Vagina (tissue), 2 donors: ENCODE measurements at places on chromosomes 6 and 20.

- no peak for DNase-seq
These were observed 15.5 kb upstream of the CLDN20 start for GRCh38 chr6:155248008-155249001.

DNA sequence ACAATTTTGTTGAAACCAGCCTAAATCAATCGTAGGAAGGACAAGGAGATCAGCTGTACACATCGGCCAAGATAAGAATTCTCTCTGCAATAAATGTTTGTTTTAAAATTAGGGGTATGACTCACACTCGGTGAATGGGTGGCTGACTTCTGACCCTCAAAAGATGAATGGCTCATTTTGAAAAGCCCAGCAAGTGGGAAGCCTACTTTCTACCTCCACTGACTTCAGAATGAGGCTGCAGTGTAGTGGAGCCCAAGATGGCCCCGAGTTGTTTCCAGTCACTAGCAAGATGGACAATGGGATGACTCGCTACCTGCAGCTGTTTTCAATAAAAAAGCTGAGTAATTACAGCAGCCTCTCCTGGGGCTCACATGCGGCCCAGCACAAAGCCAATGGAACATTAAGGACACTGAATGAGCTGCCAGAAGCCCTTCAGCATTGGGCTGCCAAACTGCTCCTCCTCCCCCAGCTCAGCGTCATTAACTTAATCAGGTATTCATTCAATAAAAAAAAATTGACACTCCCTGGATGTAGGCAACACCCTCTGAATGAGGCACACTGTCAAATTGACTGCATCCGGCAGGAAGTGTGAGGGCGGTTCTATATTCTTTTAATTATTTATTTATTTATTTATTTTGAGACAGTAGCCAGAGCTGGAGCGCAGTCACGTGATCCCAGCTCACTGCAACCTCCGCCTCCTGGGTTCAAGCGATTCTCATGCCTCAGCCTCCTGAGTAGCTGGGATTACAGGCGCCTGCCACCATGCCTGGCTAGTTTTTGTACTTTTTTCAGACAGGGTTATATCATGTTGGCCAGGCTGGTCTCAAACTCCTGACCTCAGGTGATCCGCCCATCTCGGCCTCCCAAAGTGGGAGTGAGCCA lies 107.3 kb downstream of the GMPR start:
- DNase-seq, result no peak

DNA sequence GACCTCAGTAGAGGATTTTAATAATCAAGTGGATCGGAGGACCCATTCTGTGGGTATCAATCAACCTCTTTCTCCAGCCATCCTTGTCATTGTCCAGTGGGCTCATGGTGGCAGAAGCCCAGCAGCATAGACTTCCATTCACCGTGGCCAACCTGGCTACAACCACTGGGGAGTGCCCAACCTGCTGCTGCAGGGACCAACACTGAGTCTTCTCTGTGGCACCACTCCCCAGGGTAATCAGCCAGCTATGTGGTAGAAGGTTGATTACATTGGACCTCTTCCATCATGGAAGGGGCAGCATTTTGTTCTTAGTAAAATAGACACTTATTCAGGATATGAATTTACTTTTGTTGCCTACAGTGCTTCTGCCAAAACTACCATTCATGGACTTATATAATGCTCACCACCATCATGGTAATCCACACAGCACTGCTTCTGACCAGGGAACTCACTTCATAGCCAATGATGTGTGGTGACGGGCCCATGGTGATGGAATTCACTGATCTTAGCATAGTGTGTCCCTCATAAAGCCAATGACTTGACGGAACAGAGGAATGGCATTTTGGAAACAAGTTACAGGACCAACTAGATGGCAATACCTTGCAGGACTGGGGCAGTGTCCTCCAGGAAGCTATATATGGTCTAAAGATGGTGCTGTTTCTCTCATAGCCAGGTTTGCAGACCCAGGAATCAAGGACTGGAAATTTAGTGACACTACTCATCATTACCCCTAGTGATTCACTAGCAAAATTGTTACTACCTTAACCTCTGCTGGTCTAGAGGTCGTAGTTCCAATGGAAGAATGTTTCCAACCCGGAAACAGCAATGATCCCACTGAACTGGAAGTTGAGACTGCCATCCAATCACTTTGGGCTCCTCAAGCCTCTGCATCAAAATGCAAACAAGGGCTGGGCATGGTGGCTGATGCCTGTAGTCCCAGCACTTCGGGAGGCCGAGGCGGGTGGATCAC lies 7.6 kb downstream of the CD24 start:
- no peak for DNase-seq

DNA sequence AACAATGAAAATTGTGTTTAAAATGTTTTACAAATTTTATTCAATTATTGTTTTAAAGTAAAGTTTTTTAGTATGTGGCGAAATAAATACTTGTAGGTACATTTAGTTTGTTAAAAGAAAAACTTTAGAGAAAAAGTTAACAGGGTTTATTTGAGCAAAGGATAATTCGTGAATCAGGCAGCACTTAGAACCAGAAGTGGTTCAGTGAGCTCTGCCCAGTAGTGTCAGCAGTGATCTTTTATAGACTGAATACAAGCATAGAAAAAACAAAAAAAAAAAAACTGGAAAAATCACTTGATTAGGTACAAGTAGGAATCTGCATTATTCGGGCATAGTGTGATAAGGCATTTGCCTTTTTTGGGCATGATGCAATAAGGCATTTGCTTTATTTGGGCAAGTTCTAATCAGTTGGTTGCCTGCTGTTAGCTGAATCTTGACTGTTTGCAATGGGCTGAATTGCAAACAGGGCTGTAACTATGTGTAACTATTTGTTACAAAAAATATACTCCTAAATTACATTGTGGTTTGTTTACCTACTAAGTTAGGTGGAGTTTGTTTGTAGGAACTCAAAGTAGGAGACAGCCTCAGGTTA lies 122.9 kb upstream of the MMS22L start:
- no peak for DNase-seq

DNA sequence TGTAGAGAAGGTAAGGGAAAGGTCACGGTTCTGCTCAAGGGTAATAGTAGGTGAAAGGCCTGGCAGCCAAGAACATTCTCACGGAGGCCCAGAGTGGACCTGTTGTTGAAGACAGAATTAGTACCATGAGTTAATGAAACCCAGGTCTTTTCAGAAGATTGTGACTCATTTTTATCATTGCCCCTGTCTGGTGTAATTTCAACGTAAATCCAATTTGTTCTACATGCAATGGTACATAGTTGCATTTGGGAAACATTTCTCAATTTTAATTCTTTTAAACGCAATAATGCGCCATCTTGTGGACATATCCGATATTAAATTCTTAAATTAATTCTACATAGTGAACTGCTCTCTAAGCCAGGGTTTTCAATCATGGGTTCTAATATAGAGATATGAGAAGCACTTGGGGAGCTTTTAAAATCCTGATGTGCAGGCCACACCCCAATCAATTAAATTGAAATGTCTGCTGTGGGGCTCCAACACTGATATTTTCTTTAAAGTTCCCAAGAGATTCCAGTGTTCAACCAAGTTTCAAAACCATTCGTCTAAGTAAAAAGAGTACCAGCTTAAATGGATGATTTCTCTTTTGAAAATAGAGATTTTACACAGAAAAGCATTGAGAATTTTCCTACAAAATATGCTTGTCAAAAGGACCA lies 257.4 kb downstream of the PLCB1 start:
- no peak for DNase-seq

- no peak for DNase-seq
These were observed 711.3 kb upstream of the GJE1 start for GRCh38 chr6:141421378-141421777.

GRCh38 chr6:117298941-117299340 lies 33.6 kb downstream of the VGLL2 start:
- DNase-seq, result no peak

DNA sequence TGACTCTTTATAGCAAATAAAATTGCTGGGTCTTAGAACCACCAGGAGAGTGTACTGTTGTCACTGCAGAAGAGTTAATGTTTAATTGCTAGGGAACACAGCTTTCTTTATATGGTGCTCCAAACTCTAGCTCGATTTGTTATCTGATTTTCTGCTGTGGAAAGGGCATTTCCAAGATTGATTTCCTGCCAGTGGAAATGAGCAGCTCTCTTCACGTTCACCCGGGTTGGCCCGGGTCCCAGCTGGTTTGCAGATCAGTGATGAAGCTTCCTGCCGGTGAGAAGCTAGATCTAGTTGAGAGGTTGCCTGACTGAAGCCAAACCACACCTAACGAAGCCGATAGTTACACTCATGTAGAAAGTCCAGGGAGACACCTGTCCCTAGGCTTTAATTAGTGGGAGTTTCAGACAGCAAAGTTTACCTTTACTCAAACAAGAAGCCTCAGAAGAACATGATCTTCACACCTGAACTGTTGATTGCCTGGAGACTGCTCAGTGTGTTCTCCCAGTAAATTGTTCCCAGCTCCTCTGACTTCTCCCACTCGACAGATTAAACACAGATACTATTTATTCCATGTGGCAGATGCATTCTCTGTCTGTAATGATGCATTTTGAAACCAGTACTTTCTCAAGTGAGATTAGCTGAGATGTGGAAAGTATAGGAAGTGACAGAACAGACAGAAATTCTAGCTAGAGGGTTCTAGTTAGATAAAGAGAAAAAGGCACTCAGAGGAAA lies 27.8 kb downstream of the PAQR8 start:
- no peak for DNase-seq

DNA sequence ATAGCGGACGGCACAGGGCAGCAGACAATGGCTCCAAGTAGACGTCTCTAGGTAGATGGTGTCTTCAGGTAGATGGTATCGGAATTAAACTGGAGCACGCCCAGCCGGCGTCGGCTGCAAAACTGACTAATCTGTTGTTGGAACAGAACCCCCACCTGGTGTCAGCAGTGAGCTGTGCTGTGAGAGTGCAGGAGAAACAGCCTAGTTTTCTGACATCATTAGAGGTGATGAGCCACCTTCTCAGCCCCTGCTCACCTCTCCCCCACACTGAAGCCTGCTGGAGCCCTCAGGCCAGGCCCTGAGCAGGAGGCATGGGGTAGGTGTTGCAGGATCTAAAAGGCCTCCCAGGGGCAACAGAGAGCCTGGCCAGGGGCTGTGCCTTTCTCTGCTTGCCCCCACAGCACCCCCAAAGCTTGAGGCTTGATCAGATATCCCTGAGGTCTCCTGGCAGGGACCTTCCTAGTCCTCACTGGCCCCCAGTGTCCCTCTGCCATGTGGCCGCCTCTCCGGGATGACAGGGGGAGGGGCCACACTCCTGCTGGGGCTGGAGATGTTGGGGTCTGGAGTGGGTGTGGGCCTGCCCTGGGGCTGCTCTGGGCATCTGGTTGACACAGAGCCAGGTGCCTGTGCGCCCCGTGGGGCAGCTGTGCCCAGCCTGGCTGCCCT lies 6.9 kb upstream of the HELZ2 start:
- DNase-seq, result no peak
